ENCODE measurements at places on chromosomes 5 and 9. TPM values are rescaled to one million over a fixed set of nuclear protein-coding genes. Genes with fewer than 3 reads are reported as not detected.

The PFN3 gene
- not detected for total RNA-seq

The SHOC1 gene
- total RNA-seq = not detected

The PDZD2 gene
- total RNA-seq = 6.8 TPM

The SLCO4C1 gene
- total RNA-seq = 4.5 TPM

The MARCOL gene
- not detected for total RNA-seq

The CDX1 gene
- not detected for total RNA-seq

The RPL35 gene
- total RNA-seq = 1,889 TPM

The GHR gene
- total RNA-seq = 0.19 TPM

The LIFR gene
- 18.9 TPM for total RNA-seq

The PCDH1 gene
- total RNA-seq = 101 TPM

The RARS1 gene
- 108 TPM for total RNA-seq

The TSSK1B gene
- total RNA-seq = not detected

The FOXD4L5 gene
- total RNA-seq = 0.13 TPM

The SAPCD2 gene
- 30.3 TPM for total RNA-seq

The BAAT gene
- total RNA-seq = not detected

The ADGRV1 gene
- total RNA-seq = 62.3 TPM

The SUSD3 gene
- total RNA-seq = 6.2 TPM

The TRPM6 gene
- total RNA-seq = 0.99 TPM

The TMEM232 gene
- total RNA-seq = 1.3 TPM

The GCNT1 gene
- total RNA-seq = 8.8 TPM

The UQCRQ gene
- 293 TPM for total RNA-seq

The GRM6 gene
- total RNA-seq = not detected

The ADGRD2 gene
- total RNA-seq = 1.1 TPM

The HAND1 gene
- not detected for total RNA-seq

The ARHGAP26 gene
- 20.6 TPM for total RNA-seq

The TOR1A gene
- 37.6 TPM for total RNA-seq

The SLC4A9 gene
- 0.15 TPM for total RNA-seq

The FLT4 gene
- total RNA-seq = 7.7 TPM

The PAEP gene
- not detected for total RNA-seq

The OLFML2A gene
- 11.4 TPM for total RNA-seq

The FAXDC2 gene
- total RNA-seq = 3.7 TPM

The MYOZ3 gene
- 19.4 TPM for total RNA-seq

The TEX48 gene
- not detected for total RNA-seq

The MZB1 gene
- not detected for total RNA-seq

The NTRK2 gene
- 0.08 TPM for total RNA-seq

The C9 gene
- not detected for total RNA-seq

The MEIKIN gene
- total RNA-seq = not detected

The SLC22A4 gene
- 0.60 TPM for total RNA-seq

Measured in H1 (cell line).